NCI-H510A treated with DMSO at 0.1 percent for 48 hours (cell line): ENCODE measurements at places on chromosomes 7 and 10.
A peak's percentile ranks its signal among the peaks of the same experiment; 100 is the strongest.

GRCh38 chr7:137399827-137400823 lies 56.6 kb upstream of the PTN start:
- DNase-seq: no peak

DNA sequence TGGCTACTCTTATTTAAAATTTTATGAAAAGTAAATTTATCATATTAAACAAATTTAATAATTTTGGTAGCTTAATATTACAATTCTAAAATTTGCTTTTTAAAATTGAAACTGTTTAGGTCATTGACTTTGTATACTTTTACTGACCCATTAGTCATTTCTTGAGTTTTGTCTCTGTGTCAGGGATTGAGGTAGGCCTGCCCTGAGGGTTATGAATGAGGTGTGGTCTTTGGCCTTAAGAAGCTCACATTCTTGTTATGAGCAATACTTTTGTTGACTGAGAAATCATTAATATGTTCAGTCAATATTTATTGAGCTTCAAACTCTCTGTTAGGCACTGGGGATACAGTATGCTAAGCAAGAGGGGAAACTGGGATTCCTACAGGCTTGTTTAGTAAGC lies 47.0 kb upstream of the RPA3 start:
- no peak for DNase-seq

DNA sequence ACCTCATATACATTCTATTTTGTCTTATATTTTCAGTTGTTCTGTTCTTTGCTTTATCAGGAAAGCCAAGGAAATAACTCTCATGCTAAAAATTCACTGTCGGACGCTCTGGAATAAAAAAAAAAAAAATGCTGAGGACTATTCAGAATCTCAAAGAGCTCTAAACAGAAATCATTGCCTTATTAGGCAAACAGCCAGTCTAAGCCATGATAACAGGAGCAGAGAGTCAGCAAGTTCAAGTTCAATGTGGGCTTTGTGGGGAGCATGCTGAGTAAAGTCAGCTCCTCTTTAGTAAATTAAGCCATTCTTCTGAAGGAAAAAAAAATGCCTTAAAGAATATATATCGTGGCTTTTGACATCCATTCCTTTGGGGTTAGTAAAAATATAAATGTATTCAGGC lies 13.6 kb upstream of the FAM13C start:
- DNase-seq: no peak

GRCh38 chr7:114392686-114393085 lies 21.9 kb upstream of the FOXP2 start:
- DNase-seq: no peak

DNA sequence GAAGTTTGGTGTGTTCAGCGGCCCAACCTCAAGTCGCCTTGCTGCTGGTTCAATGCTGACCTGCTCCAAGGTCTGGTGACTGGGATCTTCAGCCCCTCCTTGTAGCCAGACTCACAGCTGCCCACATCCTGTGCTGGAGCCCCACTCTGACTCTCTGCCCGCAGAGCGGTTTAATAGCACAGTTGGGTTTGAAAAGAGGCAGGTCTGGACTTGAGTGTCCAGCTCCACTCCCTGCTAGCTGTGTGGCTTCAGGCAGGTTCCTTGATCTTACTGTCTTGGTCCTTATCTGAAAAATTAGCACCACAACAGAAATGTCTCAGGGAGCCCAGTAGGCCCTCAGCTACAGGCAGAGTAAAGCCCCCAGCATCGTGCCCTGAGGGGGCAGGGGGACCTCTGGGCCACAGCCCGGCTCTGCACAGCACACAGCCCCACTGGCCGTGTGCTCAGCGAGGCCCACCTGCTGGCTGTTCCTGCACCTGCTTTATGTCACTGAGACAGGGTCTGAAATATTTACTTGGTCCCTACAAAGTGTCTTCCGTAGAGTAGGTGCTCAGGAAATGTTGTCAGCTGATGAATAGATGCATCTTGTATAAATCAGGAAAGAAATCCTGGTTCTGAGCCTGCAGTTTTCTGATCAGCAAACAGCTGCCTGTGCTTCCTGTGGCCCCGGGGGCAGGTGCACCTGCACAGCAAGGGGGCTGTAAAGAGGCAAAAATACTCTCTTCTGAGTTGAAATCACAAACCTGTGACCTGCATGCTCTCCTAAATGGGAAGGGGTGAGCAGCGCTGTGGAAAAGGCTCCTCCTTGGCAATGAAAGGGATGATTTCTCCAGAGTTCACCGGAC lies 155.5 kb downstream of the SVIL start:
- peak; percentile 42 for DNase-seq

DNA sequence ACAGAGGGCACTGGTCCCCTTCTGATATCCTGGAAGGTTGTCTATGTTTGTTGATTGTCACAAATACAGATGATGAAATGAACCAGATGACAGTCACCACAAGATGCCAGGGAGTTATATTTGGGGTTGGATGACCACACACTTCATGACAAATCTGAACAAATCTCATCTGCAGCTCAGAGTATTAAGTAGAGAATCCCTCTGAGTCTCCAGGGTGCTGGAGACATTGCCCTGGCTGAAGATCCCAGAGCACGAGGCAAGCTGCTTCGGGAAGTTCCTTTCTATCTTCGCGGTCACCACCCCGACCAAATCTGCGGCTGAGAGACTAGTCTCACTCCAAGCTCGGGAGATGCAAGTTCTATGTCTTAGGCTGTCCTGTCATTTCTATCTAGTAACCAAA lies 9.0 kb downstream of the DENND2A start:
- DNase-seq: no peak

DNA sequence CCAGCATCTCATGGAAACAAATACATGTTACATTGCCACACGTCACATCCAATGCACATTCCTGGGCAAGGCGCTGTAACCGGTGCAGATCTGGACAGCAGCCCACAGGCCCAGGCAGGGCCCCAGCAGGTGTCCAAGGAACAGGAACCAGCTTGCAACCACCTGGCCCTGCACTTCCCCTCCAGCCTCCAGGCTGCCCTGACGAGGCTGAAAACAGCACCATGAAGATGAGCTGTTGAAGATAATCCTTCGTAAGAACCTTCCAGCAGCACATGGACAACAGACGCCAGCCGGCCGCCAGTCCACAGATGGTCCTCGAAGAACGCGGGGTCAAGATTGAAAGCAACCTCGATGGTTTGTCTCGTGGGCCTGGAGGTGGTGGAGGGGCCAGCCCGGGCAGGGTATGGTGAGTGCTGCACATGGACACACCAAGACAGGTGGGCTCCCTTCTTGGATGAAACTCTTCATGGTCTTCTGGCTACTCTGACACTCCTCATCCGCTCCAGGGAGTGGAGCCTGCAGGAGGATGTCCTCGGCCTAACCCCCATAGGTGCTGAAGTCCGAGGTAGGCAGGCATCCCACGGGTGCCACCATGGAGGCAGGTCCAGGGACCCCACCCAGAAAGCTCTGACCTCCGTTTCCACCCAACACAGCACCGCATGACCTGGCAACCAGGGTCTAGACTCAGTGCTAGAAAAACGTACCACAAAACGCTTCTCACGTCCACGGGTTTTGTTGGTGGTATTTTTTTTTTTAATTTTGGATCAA lies 22.9 kb downstream of the PDGFA start:
- no peak for DNase-seq

GRCh38 chr10:8088504-8088903 lies 34.0 kb downstream of the GATA3 start:
- no peak for DNase-seq

DNA sequence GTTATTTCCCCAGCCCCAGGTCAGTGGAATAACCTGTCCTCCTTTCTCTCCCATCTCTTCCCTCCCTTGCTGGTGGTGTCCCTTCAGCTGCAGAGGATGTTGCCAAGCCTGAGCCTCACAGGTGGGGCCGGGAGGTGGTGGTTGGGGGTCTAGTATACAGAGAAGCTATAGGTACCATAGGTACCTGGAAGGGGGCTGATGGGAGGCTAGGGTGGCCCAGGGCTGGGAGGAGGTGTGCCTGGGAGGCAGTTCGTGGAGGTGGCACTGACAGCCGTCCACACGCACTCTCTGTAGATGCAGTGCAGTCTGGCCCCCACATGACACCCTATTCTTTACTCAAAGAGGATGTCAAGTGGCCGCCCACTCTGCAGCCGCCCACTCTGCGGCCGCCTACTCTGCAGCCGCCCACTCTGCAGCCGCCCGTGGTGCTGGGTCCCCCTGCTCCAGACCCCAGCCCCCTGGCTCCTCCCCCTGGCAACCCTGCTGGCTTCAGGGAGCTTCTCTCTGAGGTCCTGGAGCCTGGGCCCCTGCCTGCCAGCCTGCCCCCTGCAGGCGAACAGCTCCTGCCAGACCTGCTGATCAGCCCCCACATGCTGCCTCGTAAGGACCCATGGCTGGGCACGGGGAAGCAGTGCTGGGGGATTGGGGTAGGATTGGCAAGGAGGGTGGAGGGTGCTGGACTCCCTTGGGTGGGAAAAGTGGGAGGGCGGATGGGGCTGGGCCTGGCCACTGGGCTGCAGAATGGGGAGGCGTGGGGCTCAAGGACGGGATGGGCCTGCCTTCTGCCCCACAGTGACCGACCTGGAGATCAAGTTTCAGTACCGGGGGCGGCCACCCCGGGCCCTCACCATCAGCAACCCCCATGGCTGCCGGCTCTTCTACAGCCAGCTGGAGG lies 9.5 kb downstream of the IRF5 start:
- DNase-seq: no peak

DNA sequence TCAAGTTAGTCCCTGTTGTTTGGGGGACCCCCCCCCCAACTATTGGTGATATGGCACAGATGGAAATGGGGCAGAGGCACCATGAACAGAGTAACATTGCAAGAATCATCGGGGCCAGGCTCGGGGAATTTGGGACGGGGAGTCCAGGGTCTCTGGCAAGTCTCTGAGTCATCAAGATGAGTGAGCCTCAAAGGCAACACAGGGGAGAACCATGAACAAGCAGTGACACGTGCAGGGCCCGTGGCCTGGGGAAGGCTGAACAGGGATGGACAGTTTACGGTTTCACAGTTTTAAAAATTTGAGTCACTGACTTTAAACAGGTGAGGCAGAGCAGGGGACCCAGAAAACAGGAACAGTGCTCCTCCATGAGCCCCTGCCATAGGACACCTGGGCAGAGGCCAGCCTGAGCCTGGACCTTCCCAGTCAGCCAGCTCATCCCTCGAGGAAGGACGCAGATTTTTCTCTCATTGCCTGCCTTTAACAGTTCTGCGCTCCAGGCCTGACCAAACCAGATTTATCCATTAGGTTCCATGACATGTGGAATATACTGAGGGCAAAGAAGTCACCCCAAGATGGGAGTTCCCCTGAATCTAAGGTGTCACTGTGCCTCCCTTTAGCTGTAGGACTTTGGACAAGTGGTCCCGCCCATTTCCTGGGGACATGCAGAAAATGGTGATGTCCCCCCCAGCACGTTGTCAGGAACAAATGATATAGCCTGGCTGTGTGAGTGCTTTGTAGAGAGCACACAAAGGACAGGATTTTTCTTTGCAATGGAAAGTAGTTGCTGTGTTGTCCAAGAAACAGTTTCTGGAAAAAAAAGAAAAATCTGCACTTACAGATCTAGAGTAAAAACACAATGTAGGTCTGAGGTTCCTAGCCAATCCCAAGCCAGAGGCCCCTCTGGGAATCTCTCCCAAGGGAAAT lies 23.8 kb downstream of the CHST15 start:
- no peak for DNase-seq

- no peak for DNase-seq
These were observed 722.1 kb upstream of the CELF2 start for GRCh38 chr10:10295537-10295936.

DNA sequence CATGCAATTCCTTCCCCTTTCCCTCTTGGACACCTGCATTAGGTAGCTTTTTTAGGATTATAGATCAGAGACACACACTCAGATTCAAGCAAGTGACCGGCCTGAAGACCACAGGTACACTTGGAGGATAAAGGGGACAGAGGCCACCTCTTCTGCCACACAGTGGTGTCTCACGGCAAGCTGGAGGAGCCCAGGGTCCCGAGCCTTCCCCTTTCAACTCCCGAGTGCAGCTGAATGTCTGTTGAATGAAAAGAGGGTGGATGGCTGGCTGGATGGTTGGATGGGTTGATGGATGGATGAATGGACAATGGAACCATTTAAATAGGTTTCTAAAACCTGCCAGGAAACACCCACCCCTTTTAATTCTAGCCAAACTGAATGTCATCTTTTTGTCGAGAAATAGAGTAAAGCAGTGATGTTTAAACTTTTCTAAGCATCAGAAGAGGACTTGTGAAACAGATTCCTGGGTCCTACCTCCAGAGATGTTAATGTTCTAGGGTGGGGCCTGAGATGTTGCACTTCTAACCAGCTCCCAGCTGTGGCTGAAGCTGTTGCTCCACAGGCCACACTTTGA lies 49.2 kb upstream of the ZMIZ1 start:
- DNase-seq: no peak
